NCI-H1694 (cell line): ENCODE measurements at places on chromosomes 11 and 22.

GRCh38 chr11:70597751-70598625, 199.7 kb downstream of the CTTN start:
- no peak for DNase-seq

GRCh38 chr11:115362997-115363396, 141.2 kb downstream of the CADM1 start:
- DNase-seq, result no peak

DNA sequence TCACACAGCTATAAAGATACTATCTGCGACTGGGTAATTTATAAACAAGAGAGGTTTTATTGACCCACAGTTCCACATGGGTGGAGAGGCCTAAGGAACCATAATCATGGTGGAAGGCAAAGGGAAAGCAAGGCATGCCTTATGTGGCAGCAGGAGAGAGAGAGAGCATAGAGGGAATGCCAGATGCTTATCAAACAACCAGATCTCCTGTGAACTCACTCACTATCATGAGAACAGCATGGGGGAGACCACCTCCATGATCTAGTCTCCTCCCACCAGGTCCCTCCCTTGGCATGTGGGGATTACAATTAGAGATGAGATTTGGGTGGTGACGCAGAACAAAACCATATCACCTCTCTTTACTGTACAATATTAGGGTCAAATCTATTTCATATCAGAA, 1101.6 kb upstream of the RAG2 start:
- no peak for DNase-seq

- DNase-seq, result no peak
Observed at GRCh38 chr11:35112056-35112845, 26.7 kb upstream of the CD44 start.

- no peak for DNase-seq
Observed at GRCh38 chr11:28696591-28696990, 588.4 kb downstream of the METTL15 start.

DNA sequence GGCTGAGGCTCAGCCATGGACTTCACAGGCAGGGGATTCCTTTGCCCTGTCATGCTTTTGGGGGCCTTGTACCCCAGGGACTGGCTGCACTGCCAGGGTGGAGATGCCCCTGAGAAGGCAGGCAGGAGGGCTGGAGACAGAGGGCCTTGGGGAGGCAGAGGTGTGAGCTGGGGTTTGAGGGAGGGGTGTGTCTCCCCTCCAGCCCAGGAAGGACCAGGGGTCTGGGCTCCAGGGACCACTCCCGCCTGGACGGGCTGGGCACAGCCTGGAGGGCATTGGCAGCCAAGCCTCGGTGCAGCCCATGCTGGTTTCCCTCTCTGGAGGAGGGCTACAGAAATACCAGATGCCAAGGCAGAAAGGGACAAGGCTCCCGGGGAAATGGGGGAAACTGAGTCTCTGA, 19.5 kb downstream of the OTUB1 start:
- DNase-seq, result no peak

- no peak for DNase-seq
Observed at GRCh38 chr22:49570032-49570848, 257.4 kb downstream of the BRD1 start.

DNA sequence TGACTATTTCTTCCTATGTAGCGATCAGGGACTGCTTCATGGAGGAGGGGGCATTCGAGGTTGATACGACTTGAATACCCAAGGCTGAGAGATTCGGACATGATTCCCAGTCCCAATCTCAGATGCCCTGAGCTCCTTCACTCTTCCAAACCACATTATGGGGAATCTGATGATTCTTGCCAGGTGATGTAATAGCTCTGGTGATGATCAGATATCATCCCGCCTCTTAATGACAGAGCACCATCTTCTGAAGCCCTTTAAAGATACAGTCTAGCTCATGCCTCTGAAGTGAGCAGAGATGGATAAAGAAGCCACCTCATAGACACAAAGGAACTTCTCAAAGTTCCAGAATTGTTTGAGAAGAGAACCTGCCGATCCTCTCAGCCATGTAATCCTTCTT, 8.9 kb upstream of the CLMP start:
- no peak for DNase-seq

GRCh38 chr11:76669901-76670484, 554 bp downstream of the LRRC32 start:
- no peak for DNase-seq

GRCh38 chr22:50114221-50115021, 24.6 kb downstream of the MOV10L1 start:
- no peak for DNase-seq

GRCh38 chr11:117701781-117702180, 95.2 kb downstream of the DSCAML1 start:
- DNase-seq, result no peak

DNA sequence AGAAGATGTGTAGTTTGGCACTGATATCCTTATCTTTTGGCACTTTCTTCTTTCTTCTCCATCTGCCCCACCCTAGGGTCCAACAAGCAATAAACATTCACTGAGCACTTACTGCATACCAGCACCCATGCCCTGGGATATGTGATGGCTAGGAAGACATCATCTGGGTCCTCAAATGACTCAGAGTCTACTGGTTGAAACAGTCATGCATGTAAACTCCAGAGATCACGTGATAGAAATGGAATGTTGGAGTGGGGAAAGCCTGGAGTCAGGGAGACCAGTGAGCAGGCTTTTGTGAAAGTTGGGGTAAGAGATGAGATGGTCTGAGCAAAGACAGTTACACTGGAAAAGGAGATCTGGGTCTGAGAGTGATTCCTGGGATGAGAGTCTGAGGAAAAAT, 724.9 kb upstream of the TENM4 start:
- no peak for DNase-seq

GRCh38 chr11:128693416-128693712, 508 bp upstream of the FLI1 start:
- no peak for DNase-seq

DNA sequence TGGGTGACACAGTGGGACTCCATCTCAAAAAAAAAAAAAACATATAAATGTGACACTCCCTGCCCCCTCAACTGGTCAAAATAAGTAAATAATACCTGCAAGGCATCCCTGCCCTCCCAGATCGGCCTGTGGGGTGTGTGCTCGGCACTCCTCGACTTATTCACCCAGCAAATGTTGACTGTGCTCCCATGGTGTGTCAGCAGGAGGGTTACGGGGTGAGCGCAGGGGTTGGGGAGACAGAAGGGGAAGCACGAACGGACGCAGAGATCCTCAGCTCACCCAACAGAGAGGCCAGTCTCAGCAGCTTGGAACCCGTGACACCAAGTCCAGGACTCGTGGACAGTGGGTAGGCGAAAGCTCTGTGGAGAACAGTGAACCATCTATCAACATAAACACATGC, 1.6 kb upstream of the ADM2 start:
- DNase-seq, result no peak

DNA sequence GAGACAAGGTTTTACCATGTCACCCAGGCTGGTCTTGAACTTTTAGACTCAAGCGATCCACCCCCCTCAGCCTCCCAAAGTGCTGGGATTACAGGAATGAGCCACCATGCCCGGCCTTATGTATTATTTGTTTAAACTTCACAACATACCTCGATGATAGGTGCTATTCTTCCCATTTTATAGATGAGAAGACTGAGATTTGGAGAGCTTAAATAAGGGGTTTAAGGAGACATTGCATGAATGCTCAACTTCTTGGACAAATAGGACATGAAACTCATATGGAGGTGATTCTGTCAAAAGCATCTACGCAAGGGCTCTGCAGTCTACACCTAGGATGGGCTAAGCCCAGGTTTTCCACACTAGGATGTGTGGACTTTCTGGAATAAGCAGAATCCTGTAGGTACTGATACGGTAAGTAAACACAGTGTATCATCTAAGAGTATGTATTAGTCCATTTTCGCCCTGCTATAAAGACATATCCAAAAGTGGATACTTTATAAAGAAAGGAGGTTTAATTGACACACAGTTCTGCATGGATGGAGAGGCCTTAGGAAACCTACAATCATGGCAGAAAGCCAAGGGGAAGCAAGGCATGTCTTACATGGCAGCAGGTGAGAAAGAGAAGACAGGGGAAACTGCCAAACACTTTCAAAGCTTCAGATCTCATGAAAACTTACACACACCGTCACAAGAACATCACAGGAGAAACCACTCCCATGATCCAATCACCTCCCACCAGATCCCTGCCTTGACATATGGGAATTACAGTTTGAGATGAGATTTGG, 62.8 kb upstream of the CAPRIN1 start:
- no peak for DNase-seq

- no peak for DNase-seq
Observed at GRCh38 chr11:9304178-9304577, 10.2 kb downstream of the TMEM41B start.

DNA sequence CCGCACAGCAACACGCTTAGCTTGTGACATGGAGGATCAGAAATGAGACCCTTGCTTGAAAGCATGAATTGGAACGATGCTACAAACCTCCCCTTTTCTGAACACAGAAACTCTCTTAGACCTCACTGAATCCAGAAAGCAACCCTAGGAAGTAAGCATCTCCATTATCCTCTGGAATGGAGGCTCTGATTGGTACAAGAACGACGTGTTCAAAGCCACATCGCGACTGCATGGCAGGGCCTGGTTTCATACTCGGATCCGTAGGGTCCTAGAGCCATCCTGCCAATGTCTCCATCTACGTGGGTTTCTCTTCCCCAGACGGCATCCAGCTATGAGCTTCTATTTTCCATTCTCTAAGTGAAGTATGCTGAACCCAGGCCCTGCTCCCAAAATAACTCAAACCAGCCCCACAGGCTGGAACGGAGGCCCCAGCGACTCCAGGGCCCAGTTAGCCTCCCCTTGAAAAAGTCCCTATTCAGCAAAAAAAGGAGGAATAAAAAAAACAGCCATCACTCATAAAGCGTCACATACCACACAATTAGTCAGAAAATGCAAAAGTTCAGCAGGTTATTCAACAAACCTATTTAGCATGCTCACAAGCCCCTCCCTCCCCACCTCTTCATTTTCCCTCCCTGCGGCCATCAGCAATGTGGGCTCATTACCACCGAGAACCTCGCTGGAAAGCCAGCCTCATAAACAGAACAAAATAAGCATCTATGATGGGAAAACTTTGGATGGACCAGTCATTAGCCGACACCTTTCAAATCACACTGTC, 7.1 kb upstream of the MN1 start:
- DNase-seq, result no peak

DNA sequence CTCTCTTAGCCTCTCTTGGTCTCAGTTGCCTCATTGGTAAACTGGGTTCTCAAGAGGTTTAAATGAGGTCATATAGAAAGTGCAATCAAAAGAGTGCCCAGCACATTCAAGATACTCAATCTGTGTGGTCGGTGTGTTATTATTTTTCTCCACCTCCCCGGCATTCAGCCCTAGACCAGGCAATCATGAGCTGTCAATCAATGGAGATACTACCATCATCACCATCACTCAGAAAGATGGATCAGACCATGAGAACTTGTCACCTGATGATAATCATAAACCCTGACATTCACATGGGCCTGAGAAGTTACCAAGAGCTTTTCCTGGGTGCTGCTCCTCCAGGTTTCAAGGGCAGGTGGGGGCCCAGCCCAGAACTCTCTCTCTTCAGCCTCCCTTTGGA, 166.1 kb downstream of the MN1 start:
- no peak for DNase-seq

GRCh38 chr22:20781272-20781990, 7.5 kb downstream of the SERPIND1 start:
- DNase-seq, result no peak

- no peak for DNase-seq
Observed at GRCh38 chr11:128981254-128981653, 38.6 kb upstream of the TP53AIP1 start.

DNA sequence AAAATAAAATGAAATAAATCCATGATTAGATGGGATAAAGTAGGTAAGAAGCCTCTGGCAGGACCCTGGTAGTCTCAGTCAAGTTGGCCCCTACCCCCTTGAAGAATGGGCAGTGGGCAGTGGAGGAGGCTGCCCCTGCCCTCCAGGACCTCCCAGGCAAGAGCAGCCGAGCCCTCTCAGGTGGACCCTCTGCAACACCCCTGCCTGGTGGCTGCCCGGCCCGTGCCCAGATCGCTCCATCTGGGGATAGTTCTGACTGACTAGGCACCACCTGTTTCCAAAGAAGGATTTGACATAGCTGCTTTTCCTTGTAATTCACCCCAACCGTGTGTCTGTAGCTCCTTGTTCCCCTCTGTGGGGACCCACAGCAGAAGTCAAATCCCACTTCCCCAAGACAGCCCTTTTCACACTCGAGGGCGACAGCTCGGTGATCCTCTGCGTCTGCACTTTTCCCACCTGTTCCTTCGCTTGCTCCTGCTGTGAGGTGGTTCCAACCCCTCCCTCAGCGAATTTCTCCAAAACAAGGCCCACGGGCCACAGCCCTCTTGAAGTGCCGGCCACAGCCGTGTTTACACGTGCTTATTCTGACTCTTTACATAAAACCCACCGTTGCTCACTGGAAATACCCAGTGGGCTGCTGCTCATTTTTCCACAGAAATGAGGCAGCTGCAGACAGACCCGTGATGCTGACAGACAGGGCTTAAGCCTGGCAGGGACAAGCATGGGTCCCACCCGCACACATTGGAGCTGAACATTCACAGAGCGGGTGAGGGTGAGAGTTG, 5.5 kb upstream of the TMPRSS13 start:
- DNase-seq, result no peak

DNA sequence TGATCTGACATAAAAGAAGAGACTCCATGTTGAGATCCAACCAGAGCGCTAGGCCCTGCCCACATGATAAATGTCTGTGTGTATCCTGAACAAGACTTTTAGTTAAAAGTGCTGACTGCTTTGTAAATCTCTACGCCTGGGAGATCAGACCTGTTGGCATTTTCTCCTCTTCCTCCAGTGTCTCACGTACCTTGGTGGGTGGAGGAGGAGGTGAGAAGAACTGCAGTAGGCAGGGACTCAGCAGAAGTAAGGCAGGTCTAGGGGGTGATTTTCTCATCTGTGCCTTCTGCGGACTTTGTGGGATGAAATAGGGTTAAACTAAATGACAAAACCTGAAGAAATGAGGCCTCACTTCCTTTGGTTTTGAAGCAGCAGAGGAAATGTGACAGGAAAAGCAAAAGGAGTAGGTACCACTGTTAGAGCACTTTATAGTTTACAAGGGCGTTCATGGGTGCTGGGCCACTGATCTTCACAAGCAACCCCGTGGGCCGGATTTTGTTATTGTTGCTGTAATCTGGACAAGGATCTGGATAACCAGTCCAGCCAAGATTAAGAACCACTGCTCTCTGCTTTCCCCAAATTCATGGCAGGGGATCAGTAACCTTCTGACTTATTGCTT, 36.7 kb upstream of the PLET1 start:
- no peak for DNase-seq

DNA sequence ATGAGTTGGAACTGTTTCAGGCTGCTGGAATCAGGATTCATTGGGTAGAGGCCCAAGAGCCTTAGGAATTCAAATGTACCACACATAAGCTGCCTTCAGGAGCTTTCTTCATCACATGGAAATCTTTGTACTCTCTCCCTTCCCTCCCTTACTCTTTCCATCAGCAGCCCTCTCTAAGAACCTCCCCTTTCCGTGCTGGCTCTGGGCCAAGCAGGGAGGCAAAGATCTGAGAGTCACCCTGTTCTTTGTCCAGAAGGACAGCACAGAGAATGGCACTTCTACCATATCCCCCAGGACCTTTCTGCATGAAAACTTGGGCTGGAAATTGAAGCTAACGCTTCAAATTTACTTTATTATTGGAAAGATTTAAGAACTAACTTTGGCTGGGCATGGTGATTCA, 20.7 kb upstream of the TPBGL start:
- no peak for DNase-seq
